GDM1 (cell line): ENCODE measurements at places on chromosomes 11 and 22.

DNA sequence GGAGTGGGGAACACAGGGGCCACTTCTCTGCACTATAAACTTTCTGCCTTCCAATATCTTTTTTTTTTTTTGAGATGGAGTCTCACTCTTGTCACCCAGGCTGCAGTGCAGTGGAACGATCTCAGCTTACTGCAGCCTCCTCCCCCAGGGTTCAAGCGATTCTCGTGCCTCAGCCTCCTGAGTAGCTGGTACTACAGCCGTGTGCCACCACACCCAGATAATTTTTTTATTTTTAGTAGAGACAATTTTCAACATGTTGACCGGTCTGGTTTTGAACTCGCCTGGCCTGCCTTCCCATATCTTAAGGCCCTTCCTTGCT, 1.7 kb downstream of the SLC3A2 start:
- no peak for DNase-seq

DNA sequence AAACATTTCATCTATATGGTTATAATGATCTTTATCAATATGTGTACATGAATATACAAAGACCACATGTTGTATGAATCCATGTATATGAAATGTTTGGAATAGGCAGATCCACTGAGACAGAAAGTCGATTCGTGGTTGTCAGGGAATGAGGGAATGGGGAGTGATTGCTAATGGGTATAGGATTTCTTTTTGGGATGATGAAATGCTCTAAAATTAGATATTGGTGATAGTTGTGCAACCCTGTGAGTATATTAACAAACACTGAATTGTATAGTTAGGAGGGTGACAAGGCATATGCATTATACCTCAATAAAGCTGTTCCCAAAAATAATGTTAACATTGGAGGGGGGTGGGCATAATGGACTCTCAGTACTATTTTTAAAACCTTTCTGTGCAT, 5.0 kb upstream of the PTPMT1 start:
- no peak for DNase-seq

DNA sequence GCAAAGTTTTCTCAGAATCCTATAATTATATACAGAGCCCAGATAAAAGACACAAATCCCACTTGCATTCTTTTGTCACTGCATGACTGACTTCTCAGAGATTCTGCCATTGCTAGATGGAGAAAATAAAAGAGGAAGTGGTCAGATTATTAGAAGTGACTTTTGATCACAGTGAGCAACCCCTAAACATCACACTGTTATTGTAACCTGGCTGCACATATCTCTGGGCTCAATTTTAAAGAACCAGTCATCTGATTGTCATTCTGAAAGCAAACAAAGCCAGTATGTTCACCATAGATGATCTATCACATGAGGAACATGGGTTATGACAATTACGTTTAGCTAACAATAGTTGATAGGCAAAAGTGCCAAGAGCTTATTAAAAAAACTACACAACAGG, 47.8 kb downstream of the COPB1 start:
- DNase-seq, result no peak

DNA sequence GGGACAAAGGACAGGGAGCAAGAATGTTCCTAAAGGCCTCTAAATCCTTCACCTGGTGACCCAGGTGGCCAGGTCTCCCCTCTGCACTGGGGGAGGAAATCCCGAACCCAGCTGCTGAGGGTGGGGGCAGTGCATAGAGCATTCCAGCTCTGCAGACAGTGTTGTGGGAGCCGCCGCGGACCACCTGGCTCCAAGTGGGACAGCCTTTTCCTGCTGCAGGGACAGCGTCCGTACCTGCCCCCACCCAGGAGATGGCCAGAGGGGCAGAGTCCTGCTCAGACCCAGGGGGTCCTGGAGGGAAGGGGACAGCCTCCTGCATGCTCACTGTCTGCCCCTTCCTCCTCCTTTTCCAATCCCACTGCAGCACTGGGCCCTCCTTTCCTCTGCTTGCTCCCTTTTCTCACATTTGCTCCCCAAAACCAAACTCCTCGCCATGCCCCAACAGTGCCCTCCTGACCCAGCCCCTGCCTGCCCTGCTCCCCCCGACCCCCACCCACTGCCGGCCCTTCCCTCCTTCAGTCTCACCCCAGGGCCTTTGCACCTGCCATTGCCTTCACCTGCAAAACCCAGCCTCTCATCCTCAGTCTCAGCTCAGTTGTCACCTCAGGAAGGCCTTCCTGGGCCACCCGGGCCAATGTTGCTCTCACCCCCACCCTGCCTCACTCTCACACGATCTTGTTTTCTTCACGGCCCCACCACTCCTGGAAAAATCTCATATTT, 12.8 kb downstream of the PNPLA5 start:
- no peak for DNase-seq

DNA sequence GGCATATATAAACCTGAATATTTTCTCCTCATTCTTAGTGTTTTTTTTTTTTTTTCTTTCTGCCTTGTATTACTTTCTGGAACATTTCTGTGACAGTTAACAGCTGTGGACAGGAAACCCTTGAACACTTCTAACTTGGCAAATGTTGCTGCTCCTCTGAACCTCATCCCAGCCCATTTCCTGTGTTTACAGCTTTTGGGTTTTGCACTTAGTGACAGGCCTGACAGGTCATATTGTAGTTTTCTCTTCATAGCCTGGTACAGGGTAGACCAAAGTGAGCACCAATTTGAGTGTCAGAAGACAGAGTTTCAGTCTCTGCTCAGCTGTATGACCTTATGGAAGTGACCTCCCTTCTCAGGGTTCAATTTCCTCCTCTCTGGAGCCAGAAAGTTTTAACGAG, 91.6 kb downstream of the STIM1 start:
- peak; percentile 61 for DNase-seq

GRCh38 chr11:69831985-69832384, 12.8 kb upstream of the FGF3 start:
- no peak for DNase-seq
